Caco-2 (cell line): ENCODE measurements at places on chromosomes 2 and 18.
A peak's percentile ranks its signal among the peaks of the same experiment; 100 is the strongest.

- no peak for DNase-seq
Measured at GRCh38 chr2:11071211-11071610, 84.1 kb upstream of the SLC66A3 start.

DNA sequence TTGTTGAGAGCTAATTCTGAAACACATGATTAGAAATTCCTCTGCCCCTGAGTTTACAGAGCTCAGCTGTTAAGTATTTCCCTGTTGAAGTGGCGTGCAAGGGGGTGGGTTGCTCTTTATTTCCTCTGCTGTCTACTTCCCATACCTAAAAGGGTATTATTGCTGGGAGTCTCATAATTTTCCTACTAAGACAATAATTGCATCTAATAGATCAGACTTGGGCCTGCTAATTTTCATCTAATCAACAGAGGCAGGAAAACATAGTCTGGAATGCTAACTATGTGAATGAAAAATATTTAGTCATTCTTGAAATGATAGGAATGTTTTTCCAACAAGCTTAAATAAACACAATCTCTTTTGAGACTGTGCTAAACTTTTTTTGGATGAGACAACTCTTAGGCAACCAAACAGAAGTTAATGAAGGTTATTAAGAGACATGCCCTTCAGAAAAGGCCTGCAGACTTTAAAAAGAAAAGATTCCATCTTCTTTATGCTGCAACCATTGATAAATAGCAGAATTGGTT lies 111.4 kb downstream of the FEZ2 start:
- no peak for DNase-seq

DNA sequence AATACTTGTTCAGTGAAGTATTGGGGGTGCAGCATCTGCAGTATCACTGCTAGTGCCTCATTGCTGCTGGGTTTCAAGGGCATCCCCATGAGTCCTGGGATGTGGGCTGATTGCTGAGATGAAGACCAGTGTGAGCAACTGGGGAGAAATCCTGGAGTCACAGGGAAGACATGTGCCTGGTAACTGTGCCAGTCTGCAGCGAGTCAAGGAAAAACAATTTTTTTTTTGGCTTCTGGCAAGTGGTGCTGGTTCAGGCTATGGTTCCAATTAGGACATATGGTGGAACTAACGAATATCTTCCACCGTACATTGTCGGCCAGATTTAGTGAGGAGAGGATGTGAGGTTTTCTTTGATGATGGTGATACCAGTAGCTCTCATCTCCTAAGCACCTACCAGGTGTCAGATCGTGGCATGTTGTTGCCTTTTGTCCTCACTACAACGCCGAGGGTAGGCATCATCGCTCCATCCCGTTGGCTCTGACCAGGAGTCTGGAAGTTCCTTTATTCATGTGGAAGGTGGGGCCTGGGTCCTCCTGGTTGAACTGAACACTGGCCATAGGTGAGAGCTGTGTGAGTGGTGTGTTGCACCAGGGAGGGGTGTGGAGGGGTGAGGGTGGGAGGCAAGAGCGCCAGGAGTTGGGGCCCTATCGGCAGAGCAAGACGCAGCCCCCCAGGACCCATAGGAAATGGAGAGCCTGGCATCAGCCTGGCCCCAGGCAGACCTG lies 118.0 kb upstream of the HS6ST1 start:
- DNase-seq, result no peak

DNA sequence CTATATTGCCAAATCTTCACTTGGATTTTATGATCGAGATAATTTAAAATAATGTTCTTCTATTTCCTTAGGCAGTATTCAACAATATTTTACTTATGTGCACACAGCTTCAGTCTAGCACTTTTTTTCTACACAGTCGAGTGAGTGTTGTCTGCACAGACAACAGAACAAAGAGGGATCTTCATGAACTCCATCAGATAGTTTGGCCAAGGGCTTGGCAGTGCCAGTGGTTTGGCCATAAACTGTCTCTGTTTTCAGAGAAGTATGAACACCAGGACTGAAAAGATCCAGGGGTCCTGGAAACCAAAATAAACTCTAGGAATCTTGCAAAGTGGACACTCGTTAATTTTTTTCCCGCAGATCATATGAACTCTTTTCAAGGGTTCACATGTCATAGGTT lies 547.3 kb downstream of the PLCL1 start:
- no peak for DNase-seq

- DNase-seq, result no peak
Measured at GRCh38 chr2:239839306-239839705, 185.8 kb downstream of the NDUFA10 start.

GRCh38 chr18:78803104-78803503 lies 176.5 kb upstream of the SALL3 start:
- no peak for DNase-seq

GRCh38 chr2:39741871-39742270 lies 37.2 kb downstream of the THUMPD2 start:
- DNase-seq, result no peak

DNA sequence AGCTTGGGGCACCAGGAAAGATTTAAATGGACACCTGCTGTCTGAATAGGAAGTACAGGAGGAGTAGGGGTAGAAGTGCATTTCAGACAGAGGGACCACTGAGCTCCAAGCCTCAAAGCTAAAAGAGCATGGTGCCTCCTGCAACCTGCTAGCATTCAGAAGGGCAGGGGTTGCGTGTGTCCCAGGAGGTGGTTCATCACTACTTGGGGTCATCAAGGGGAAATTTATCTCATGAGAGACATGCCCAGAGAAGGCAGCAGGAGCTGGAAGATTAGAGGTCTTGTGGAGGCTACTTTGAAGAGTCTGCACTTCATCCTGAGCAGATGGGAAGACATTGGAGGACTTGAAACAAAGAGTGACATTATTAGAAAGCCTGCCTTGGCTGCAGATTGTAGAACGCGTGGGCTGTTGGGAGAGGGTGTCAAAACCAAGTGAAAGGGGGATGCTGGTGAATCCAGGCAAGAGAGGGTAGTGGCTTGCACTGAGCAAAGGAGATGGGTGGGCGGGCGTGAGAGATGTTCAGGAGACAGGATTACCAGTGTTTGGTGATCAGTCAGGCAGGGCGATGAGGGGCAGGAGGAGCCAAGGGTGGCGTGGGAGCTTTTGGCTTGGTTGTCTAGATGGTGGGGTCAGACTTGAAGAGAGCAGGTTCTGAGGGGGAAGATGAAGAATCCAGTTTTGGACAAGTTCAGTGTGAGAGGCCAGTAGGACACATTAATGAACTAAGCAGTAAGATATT lies 154.0 kb downstream of the DYSF start:
- peak; percentile 16 for DNase-seq

DNA sequence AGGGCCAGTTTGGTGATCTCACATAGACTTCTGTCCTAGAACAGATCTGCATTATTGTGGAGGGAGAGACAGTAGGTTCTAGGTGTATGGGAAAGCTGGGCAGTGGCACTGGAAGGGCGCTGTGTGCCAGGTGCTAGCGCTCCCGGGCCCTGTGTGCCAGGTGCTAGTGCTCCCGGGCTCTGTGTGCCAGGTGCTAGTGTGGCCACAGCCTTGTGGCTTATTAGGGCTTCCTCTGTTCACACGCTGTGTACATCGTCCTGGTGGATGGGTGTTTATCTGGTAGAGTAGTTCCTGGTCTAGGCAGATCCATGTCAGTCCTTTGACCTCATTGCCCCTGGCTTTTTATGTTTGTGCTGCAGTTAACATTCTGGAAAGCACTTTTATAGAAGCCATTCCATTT lies 263.4 kb downstream of the AGAP1 start:
- DNase-seq, result no peak

DNA sequence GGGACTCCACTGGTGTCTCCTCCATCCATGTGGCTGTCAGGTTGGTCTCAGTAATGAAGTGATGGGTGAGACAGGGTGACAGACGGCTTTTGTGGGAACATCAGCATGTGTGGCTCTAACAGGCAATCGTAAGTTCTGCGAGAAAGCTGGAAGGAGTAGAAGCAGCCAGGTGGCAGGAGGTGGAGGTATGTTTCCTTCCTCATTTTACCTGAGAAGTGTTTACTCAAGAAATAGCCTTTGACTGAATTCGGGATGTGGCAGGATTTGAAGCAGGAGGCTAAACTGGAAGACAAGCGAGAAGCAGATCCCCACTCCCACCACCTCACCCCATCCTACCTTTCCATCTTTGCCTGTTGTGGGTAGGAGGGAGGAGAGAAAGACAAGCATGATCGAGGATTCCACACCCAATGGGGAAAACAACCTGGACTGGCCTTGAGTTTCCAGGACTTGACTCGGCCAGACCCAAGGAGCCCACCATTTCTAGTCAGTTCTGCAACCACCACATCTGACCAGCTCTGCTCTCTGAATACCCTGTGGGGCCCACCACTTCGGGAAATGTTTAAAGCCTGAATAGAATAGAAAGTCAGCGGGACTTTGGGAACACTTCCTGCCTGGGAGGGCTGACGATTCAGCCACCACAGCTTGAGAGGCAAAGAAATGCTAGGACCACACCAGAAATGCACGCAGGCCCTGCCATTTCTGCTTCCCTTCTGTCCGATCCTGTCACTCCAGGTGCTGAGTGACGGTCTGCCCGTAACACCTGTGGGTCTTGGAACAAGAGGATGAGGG lies 1.2 kb downstream of the ABCG8 start:
- DNase-seq, result no peak

- no peak for DNase-seq
Measured at GRCh38 chr18:4017480-4017879, 437.6 kb downstream of the DLGAP1 start.

GRCh38 chr18:49247781-49248180 lies 212.7 kb downstream of the DYM start:
- no peak for DNase-seq

- DNase-seq, result no peak
Measured at GRCh38 chr2:217695033-217695520, 307.7 kb downstream of the TNS1 start.

GRCh38 chr2:158101384-158101926 lies at the start of gene UPP2:
Gene UPP2, plus strand, starts transcription at chr2:158101876. Its CDS starts 188 bp downstream, at chr2:158102064.
- DNase-seq, result no peak

GRCh38 chr2:101253013-101253702 lies 472 bp downstream of the CNOT11 start:
- peak; percentile 61 for DNase-seq

- peak; percentile 50 for DNase-seq
Measured at GRCh38 chr2:19504400-19505198, 146.2 kb upstream of the OSR1 start.

GRCh38 chr2:164737612-164738081 lies 104.0 kb downstream of the COBLL1 start:
- DNase-seq, result peak; percentile 75

GRCh38 chr2:111704246-111704645 lies 179.7 kb downstream of the ANAPC1 start:
- DNase-seq, result no peak

GRCh38 chr2:96548558-96549465 lies 12.3 kb downstream of the ARID5A start:
- no peak for DNase-seq

- DNase-seq, result peak; percentile 35
Measured at GRCh38 chr2:108607706-108608301, 73.5 kb downstream of the LIMS1 start.

GRCh38 chr2:100733391-100734187 lies 86.3 kb upstream of the NPAS2 start:
- no peak for DNase-seq

DNA sequence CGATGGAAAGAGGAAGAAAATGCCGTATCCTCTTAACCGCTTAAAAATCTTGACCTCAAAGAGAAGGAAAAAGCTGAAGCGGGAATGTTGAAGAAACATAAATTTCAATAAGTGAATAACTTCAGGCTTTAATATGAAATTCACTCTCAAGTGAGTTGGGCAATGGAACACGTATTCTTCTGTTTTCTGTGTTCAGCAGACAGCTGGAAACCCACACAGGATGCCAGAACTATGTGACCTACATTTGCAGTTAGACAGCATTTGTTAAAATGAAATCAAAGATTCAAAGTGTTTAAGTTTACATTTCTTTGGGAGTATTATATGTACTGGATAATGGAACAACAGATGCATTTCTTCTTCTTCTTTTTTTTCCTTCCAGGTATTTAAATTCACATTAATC lies 80.5 kb upstream of the SPATS2L start:
- DNase-seq, result no peak

DNA sequence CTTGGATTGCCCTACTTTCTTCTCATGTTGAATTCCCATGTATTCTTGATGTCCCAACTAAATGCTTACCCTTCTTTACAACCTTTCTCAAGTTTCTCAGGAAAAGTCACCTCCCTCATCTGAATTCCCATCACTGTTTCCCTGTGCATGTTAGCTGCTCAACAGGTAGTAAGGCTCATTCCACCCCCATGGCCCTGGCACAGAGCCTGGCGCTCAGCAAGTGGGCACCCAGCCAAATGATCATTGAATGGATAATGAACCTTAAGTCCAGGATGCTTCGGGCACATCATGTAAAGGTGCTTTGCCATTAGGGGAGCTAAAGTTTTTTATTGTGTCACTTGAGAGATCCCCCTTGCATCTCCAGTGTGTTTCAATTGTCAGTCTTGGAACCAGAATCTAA lies 124.0 kb downstream of the PKP4 start:
- DNase-seq, result no peak

GRCh38 chr2:187594801-187595200 lies 40.6 kb upstream of the TFPI start:
- DNase-seq, result no peak

- DNase-seq, result no peak
Measured at GRCh38 chr2:190178066-190178722, 115.7 kb upstream of the MSTN start.
